Right hindlimb (tissue), 1 donor: ENCODE measurements at places on chromosomes 1 and 21.

DNA sequence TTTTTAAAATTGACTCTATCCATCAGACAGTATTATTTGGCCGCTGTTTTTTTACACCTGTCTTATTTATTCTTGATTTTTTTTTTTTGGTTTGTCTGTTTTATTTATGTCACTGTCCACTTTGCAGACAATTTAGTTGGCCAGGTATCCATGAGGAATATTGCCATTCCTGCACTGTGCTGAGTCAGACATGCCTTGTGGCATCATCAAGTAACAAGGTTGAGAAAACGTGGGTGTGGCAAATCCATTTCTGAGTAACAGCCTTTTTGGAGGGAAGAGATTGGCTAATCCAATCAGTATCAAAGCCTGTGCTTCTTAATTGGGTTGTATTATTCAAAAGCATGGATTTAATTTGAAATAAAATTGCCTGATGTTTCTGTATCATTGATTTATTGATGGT, 463.1 kb downstream of the USP25 start:
- no peak for DNase-seq

- no peak for DNase-seq
Observed at GRCh38 chr1:169779150-169779549, 15.6 kb downstream of the METTL18 start.

DNA sequence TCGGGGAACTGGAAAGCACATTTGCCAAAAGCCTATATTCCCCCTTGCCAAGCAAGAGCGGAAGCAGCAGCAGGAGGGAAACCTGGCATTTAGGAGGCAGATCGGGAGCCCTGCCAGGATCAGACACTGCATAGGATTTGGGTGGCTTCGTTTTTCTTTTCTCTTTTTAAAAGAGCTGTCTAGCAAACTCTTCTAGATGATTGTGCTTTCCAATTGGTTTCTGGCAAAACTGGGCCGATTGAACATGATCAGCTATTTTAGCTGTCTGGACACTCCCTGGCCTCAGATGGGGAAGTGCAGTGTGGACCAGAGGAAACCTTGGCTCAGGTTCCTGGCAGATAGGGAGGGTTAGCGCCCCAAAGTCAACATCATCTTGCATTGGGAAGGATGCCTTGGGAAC, 414.0 kb upstream of the KAZN start:
- DNase-seq: peak; percentile 49

DNA sequence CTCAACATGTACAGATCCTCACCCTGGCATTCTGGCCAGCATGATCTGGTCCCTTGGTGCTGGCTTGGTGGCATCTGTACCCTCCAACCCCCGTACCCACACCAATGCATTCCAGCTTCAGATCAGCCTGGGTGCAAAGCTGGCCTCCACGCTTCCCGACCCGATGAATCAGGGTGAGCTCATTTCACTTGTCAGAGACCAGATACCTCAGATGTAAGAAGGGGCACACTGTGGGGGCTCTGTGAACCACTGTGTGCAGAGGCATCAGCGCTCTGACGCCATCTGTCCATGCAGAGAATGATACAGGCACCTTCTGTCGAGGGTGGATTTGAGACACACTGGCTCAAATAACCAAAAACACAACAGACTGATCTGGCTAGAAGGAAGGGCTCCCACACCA, 76.6 kb downstream of the DMRTB1 start:
- DNase-seq: no peak

DNA sequence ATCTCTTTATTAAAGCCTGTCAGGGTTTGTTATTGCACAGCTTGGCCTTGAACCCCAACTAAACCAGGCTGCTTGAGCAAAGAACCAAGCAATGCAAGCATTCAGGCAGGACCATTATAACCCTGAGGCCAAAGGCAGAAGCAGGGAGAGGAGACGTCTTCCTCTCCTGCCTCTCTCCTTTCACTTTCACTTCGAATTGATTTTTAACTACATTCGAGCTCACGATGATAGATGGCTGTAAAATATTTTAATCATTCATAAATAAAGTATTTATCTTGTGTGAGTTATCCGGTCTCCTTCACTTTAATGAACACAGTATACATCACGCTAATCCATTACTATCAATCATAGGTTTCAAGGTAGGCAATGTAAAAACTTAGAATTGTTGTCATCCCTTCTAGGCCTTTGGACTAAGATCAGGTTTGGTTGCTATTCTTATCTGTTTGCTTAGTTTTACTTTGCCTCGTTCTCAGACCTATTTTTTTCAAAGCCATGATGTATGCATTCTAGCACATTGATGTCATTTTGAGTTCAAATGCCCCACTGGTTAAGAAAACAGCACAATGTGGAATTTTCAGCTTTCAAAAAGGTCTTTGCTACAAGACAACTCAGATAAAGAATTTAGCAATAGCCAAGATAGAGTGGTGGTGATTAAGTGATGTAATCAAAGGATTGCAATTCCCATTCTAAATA, 480.2 kb upstream of the RUNX1 start:
- DNase-seq: no peak

- DNase-seq: no peak
Observed at GRCh38 chr1:19682257-19682656, 17.6 kb downstream of the HTR6 start.

GRCh38 chr1:171576144-171576543, 45.9 kb upstream of the MYOCOS start:
- DNase-seq: no peak

DNA sequence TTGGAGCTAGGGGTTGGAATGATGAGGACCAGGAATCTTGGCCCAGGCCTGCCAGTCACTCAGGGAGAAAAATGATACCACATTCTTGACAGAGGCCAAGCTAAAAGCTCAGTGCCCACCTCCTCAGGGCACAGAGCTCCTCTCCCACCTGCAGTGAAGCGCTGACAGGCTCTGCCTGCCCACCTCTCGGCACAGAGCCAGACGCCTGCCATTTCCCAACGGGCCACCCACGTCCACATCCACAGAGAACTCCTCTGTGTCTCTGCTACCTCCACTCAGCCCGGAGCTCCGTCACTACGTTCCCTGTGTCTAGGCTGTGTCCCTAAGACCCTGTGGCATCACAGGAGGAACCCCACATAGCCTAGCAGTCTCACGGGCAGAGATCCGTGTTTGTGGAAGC, 60.8 kb downstream of the MRPL37 start:
- no peak for DNase-seq

GRCh38 chr1:119662034-119662437, 14.0 kb upstream of the ZNF697 start:
- DNase-seq: no peak

- DNase-seq: no peak
Observed at GRCh38 chr1:238649200-238649599, 737.2 kb upstream of the CHRM3 start.

GRCh38 chr1:173269490-173270230, 62.5 kb upstream of the TNFSF4 start:
- DNase-seq: no peak

- no peak for DNase-seq
Observed at GRCh38 chr1:173860065-173860464, 7.7 kb downstream of the GAS5 start.
